Activated CD4-positive, alpha-beta T cell treated with anti-CD3 and anti-CD28 coated beads, Interleukin-2, amount 50 U/mL, for 4 hours (primary cell): ENCODE measurements at places on chromosomes 2 and 18.
A peak's percentile ranks its signal among the peaks of the same experiment; 100 is the strongest.

- DNase-seq: no peak
Measured at GRCh38 chr18:43279015-43279744, 1.9 kb upstream of the SYT4 start.

DNA sequence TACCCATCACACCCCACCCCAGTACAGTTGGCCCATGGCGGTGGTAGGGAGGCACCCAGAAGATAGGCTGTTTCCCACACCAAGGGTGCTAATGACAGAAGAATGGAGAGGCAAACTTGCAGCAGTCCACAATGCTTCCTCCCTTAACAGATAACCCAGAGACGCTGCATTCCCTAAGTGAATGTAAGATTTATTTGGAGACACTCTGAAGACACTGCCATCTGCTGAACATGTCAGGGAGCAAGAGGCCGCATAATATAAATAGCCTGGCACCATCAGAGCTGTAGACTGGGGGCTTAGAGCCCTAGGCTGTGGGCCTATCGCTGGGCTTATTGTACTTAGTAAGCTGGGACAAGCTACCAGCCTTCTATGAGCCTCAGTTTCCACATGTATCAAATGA is 2.2 kb upstream of the IWS1 start:
- no peak for DNase-seq

DNA sequence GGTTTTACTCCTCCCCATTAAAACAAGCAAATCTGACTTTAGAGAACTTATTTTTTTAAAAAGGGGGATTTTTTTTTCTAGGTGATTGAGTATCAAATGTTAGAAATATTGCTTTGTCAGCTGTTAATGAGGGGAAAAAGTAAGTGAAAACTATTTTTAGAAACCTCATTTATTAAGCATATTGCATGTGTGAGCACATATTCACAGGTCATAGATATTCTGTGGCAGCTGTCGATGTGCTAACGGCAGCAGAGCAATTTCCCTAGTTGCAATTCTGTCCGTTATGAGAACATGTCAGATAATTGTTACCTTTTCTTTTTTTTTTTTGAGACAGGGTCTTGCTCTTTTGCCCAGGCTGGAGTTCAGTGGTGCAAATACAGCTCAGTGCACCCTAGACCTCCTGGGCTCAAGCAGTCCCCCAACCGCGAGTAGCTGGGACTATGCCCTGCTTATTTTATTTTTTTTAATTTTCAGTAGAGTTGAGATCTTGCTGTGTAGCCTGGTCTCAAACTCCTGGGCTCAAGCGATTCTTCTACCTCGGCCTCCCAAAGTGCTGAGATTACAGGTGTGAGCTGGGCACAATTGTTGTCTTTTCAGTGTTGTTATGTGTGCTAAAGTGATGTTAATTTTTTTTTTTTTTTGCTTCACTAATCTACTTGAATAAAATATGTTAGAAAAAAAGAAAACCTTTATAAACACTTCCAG is 69.8 kb downstream of the MTA3 start:
- DNase-seq: no peak

- DNase-seq: no peak
Measured at GRCh38 chr2:214830794-214831346, 21.4 kb upstream of the BARD1 start.

DNA sequence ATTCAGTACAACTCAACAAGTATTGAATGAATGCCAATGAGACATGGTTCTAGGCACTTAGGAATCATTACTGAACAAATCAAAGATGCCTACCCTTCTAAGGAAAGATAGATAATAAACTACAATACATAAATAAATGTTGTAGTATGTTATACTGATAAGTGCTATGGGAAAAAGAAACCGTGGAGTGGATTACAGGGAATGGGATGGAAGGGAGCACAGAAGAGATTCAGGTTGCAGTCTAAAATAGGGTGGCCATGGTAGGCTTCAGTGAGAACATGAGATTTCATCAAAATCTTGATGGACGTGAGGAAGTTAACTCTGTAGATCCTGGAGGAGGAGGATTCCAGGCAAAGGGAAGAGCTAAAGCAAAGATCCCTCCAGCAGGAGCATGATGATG is 17.9 kb upstream of the CREB1 start:
- DNase-seq: no peak

DNA sequence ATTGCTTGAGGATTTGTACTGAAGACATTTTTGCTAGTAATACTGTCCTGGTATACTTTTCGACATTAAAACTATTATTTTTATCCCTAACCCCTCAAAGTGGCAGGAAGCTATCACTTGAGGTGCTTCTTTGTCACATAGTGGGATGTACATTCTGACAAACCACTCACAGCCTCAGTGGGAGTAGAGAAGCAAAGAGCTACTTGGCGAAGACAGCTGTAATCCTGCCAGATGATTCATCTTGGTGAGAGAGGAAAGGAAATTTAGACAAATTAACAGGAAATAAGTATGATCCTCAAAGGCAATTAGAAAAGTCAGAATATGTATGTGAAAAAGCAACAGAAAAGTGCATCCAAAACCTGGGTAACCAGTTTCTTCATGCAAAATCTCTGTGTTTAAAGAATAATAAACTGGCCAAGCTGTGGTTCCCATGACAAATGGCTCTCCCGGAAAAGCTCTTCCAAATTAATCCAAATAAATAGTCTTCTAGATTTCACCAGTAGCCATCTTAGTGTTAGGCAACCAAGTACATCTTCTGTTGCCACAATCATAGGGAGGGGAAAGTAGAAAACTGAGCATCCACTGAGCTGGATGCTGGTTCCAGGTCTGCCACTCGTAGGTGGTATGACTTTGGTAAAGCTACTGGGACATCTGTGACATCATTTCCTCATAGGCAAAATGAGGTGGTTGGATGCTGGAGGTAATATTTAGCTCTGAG is 308.0 kb upstream of the LYPD1 start:
- DNase-seq: no peak

DNA sequence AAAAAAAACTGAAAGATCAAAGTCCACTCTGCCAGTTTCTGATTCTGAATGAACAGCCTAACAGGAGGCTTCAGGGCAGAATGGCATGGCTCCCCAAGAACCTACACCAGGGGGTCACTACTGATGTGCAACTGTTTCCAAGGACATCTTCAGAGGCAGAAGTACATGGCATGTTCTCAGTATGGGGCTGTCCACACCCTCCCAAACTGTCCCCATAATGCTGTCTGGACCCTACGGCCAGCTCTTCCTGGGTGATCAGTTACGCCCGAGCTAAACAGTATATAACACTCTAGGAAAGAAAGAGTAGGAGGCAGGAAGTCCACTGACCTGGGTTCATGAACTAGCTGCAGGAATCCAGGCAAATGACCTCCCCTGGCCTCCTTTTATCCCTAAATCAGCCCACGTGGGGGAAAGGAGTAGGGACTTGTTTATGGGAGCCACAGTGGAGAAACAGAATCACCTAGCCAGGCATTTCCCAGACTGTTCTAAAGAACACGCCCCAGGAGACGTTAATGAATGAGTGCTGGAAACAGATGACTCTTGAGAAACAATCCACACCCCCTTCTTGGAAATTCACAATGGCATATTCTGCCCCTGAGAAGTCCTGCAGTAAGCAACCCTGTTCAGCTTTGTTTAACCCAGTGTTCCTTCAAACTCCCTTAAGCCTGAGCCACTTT is 2.5 kb downstream of the TMBIM1 start:
- no peak for DNase-seq

DNA sequence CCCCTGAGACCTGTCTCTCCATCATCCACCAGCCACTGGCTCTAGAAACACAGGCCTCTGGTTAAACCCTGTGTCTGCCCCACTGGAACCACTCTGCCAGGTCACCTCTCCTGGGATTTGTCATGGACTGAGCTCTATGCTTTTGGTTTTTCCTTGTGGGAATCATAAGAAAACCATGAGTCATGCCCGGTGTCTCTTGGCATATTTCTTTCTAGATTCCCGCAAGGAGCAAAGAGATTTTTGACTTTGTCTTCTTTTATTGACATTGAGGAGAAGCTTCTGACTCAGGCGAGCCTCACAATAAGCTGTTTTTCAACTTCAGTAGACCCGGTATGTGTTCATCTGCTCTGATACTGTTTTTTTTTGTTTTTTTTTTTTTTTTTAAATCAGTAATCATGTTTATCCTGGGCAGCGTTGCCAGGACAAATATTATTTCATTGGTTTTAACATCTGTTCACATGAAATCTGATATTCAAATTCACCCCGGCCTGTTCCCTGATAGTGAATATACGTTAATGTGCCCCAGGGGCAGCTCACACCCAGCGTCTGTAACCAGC is 207.1 kb downstream of the ACKR3 start:
- no peak for DNase-seq

DNA sequence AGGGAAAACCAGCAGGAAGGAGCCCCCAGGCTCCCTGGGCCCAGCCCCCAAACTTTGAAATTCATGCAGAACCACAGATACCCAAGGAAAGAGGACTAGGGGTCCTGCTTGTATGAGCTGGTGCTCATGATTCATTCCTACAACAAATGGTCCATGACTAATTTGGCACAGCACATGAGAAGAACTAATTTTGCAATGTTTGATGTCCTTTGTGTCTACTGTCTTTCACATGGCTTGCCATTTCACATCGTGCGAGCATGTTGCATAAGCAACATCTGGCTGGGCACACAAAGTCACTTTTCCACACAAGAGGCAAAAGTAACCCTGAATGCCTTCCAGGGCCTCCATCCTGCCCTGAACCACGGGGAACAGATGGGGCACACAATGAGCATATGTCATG is 149.6 kb upstream of the APCDD1 start:
- no peak for DNase-seq

- no peak for DNase-seq
Measured at GRCh38 chr2:20578895-20579825, 71.7 kb downstream of the HS1BP3 start.

- no peak for DNase-seq
Measured at GRCh38 chr2:30860003-30860725, 52.9 kb upstream of the CAPN13 start.

DNA sequence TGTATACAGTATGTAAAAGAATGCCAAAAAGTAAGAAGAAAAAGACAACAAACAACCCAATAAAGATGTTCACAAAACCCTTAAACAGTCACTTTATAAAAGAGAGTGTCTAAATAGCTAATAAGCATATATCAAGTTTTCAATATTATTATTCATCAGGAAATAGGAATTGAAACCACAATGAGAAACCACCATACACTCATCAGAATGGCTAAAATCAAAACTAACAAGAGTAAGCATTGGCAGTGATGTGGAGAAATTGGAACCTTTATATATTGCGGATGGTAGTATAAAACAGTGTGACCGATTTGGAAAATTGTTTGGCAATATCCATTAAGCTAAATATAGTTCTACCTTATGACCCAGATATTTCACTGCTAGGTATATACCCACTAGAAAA is 20.5 kb upstream of the TGFA start:
- DNase-seq: no peak

GRCh38 chr2:131543385-131543891 is 15.8 kb downstream of the CCDC74A start:
- DNase-seq: no peak

DNA sequence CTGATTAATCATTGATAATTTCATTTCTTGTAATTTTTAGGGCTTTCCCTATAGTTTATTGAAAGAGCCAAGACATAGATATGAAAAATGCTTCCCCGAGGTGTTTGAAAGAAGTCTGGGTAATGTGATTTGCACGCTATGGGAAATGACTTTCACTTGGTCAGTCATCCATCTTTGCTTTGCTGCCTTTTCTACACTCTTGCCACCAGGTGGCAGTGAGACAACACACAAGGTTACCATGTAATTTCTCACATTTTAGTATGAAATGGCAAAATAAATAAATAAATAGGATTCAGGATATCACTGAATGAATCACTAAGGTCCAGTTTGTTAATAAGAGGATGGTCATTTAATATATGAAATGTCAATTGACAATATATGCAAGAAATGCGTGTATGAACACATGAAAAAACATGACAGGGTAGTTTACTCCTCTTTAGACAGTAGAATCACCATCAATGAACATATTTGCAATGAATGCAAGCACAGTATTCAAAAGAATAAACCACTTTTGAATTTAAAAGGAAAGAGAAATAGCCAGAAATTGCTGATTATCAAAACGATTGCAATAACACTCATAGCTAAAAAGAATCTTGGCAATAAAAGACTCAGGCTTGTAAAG is 52.2 kb upstream of the KCNH7 start:
- no peak for DNase-seq

DNA sequence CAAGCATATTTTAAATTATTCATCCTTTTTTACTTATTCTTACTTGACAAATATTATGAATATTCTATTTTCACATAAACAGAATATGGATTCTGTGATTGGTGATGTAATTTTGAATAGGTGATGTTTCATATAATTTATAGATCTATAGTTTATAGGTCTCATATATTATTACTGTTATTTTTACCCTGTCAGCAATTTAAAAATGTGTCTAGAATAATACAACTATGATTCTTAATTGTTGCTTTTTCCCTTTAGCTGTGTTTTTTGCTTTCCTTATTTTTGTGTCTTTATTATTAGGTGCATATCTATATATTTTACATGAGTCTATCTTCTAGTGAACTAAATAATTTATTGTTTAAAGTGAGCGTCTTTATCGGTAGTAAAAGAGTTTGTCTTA is 226.7 kb upstream of the FSIP2 start:
- DNase-seq: no peak

- peak; percentile 48 for DNase-seq
Measured at GRCh38 chr2:174573621-174574081, 24.0 kb downstream of the WIPF1 start.

DNA sequence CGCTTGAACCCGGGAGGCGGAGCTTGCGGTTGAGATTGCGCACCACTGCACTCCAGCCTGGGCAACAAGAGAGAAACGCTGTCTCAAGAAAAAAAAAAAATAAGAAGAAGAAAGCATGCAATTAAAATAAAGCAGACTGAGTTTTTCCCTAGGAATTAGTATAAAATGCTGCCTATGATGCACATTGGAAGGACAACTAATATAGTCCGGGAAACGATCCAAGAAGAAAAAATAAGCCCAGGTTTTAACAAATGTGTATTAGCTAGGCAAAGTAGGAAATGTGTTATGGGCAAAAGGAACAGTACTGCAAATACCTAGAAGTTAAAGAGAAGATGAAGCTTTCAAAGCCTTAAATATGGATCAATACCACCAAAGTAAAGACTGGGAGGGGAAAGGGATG is 64.0 kb downstream of the SPIRE1 start:
- DNase-seq: no peak

- no peak for DNase-seq
Measured at GRCh38 chr2:44928483-44929158, 12.9 kb upstream of the SIX3 start.
